ENCODE measurements at places on chromosomes 11 and 22.

DNA sequence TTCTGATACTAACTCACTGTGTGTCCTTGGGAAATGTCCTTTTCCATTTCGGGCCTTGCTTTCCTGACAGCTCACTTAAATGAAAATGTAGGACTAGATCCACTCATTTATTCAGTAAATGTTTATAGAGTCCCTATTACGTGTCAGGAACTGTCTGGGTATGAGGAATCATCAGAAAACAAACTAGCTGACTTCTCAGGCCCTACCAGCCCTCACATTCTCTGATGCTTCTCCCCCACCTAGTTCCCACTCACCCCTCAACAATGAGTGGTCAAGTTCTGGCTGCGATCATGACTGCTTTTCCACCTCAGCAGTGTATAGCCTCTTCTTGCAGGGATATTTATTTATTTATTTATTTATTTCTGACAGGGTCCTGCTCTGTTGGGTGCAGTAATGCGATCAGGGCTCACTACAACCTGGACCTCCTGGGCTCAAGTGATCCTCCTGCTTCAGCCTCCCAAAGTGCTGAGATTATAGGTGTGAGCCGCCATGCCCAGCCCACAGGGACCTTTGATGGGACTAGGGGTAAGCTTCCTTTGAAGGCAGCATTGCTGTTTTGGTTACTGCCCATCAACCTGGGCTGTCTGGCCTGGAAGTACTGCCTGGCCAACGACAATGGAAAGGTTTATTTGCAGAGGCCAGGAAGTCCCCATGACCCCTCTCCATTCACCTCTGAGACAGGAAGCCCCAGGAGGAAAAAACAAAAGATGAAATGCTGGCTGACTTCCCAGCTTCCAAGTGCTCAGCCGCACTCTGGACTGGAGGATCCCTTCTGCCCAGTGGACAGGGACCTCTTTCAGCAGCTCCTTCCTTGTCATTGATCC is 33.1 kb upstream of the POLD3 start:
- DNase-seq: no peak

DNA sequence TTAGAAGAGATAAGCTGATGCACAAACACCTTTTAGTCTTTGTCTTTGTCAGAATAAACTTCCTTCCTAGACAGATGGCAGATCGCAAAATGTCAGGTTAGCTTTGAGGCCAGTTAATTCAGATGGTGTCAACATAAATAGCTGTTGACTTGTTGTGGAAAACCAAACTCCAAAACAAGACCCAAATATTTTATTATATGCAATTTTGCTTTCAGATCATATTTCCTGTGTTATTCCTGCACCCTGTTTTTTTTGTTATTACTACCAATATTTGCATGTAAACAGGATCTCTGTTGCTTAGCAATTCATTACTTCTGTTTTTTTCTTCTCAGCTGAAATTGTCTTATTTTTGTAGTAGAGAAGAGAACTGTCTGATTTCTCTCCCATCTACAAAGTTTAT is 316.0 kb downstream of the ETS1 start:
- DNase-seq: no peak

DNA sequence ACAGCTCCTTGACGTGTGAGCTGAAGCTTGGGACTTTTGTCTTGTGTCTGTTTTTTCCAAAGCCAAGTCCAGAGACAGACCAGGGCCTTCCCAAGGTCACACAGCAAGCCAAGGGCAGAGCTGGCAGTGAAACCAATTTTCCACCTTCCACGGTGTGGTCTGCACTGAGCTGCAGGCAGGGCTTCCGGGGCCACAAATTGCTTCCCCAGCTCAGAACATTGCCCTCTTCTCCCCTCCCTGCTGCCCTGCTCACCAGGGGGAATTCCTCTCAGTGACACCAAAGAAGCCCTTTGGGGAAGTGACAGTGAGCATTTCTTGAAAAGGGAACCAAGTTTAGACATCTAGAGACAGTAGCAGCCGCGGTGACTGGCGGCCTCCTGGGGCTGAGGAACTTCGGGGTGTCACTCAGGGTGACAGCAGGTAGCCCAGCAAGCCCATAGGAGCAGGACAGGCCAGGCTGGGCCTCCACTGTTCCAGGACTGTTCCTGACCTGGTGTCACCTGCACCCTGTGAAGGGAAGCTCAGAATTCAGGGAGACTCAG is 9.2 kb downstream of the FXYD2 start:
- DNase-seq: peak; percentile 74

- no peak for DNase-seq
Measured at GRCh38 chr11:1292018-1292643, 17.3 kb downstream of the TOLLIP start.

- no peak for DNase-seq
Measured at GRCh38 chr22:46815896-46816731, 53.7 kb downstream of the TBC1D22A start.

DNA sequence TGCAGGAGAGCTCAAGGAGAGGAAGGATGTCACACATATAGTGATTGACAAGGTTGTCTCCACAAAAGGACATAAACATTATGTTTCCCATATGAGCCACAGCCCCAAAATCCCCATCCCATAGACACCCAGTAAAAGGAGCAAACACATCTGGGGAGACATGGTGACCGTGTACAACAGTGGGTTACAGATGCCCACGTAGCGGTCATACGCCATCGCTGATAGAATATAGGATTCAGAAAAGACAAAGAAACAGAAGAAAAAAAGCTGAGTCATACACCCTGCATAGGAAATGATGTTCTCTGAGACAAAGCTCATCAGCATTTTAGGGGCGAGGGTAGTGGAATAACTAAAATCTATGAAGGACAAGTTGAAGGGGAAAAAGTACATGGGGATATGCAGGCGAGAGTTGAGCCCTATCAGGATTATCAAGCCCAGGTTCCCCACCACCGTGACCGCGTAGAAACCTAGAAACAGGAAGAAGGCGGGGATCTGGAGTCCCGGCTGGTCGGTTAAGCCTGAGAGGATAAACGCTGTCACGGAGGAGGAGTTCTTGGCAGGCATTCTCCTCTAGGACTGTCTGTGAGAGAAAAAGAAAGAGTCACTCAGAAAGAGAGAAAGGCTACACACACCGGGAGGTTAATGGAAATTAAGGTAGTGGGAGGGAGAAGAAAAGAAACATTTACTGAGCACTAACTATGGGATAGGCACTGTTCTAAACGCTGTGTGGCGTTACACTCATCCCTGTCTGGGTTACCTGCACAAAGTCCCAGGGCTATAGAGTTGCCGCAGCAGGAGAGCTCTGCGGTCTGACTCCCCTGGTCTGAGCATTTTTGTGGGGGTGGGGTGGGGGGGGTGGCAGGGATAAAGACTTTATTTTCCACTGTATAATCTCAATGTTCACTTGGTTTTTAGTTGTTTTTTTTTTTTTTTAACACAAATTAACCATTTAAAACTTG is 36.1 kb upstream of the OR8B8 start:
- DNase-seq: no peak

- DNase-seq: no peak
Measured at GRCh38 chr11:115379528-115379927, 124.7 kb downstream of the CADM1 start.

GRCh38 chr11:76856571-76856970 is 4.1 kb upstream of the ACER3 start:
- no peak for DNase-seq

- no peak for DNase-seq
Measured at GRCh38 chr11:559020-559620, 1.4 kb downstream of the LMNTD2 start.

DNA sequence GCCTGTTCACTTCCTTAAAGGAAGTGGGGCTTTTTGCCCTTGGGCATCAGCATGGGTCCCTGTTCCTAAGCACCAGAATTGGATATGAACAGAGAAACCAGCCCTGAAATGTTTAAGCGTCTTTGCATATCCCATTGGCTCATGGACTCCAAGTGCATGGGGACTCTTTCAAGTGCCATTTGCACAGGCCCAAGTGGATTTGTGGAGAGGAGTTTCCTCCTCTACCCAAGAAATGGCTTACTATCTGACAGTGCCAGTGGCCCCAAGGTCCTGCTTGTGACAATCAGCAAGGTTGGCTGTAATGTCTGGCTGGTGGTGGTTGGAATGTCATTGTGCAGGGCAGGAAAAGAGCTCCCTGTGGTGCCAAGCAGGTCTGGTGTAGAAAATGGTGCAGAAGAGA is 4.0 kb downstream of the TOMM22 start:
- no peak for DNase-seq

DNA sequence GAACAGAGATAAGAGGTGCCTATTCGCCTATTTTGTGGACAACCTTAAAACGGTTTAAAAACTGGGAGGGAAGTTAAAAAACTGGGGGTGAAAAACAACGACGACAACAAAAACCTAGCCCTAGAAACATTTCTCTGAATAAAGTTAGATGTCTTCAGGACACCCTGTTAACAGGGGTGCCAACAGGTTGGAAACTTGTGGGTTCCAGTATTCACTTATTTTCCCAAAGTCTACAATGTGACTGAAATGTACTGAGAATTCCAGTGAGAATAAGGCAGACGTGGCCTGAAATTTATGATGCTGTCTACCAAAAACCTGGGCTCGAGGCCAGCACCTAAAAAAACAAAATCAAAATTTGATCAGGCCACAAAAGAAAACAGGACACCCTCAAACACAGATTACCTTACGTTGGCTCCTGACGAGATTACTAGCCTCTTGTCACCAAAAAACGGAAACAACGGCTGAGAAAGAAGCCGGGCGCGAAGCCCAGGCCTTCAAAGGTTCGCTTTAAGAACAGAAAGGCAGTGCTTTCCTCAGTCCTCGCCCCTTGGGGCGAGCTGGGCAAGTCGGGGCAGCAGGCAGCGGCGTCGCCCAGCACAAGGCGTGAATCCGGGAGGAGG is 906 bp downstream of the CCDC90B start:
- no peak for DNase-seq

DNA sequence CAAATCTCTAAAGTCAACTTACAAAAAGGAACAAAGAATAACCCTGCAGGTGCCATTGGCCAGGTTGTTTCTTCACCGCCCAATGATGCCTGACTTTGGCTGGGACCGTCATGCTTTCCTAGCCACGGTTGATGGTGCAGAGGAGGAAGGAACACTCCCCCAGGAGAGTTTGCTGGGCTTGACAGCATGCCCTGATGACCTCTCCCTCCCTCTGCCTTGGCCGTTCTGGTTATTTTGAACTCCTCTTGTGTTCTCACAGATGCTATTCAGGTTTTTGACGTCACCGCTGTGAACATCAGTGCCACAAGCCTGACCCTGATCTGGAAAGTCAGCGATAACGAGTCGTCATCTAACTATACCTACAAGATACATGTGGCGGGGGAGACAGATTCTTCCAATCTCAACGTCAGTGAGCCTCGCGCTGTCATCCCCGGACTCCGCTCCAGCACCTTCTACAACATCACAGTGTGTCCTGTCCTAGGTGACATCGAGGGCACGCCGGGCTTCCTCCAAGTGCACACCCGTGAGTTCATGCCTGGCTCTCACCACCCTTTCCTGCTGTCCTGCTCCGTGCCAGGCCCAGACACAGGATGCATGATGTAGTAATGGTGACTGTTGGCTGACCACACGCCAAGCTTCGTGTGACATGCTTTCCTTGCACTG is 89.0 kb upstream of the OR4B1 start:
- DNase-seq: no peak

DNA sequence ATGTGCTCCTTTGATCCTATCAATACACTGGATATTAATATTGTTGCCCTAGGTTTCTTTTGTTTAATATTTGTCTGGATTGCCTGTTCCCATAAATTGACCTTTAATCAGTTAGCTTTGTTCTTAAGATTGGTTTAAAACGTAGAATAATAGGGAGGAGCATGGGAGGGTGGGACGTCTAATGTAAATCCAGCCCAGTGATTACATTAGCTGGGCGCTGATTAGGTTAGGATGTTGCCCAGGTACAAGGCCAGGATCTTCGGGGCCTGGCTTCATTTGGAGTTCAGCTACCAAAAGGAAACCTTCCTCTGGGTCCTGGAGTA is at the start of gene SRSF8:
SRSF8 (plus strand) TSS at position 204 of the 323 bp plus-strand sequence. CDS start 308 bp downstream, outside the sequence.
- DNase-seq: no peak

GRCh38 chr22:47627556-47628253 is 865.3 kb downstream of the TBC1D22A start:
- DNase-seq: no peak

DNA sequence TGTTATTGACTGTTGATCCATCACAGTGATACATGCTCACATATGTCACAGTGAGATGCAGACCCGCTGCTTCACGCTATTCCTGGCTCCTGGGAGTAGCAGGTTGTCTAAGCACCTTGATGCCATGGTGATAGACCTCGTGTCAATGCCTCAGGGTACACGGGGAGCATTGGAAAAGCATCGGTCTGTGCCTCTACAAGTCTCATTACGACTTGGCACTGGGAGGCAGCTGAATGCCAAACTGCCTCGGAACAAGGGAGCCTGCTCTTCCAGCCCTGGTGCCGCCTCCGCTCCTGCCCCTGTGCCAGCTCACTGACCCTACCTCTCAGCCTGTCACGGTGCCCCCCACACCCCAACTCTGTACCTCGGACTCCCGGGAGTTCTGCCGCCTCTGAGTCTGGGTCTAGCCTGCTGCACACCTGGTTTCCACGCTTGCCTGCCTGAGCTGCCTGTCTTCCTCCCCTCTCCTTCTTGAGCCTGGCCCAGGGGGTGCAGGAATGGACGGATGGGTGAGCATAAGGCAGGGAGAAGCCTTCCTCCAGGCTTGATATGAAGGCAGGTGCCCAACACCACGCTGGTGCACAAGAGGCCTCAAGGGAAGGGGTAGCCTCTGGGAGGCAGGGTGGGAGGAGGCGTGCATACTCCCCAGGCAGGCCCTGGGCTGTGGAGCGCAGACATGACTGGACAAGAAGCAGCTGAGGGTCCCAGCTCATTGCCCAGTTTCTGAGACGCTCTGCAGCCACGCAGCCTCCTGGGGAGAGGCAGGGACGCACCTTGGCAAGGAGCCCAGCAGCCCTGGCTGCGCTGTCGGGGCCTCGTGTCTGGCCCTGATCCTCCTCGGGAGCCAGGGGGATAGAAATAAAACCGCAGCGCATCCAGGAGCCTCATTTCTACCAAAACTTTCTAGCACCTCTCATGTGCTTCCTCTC is 1.8 kb upstream of the NFAM1 start:
- no peak for DNase-seq

DNA sequence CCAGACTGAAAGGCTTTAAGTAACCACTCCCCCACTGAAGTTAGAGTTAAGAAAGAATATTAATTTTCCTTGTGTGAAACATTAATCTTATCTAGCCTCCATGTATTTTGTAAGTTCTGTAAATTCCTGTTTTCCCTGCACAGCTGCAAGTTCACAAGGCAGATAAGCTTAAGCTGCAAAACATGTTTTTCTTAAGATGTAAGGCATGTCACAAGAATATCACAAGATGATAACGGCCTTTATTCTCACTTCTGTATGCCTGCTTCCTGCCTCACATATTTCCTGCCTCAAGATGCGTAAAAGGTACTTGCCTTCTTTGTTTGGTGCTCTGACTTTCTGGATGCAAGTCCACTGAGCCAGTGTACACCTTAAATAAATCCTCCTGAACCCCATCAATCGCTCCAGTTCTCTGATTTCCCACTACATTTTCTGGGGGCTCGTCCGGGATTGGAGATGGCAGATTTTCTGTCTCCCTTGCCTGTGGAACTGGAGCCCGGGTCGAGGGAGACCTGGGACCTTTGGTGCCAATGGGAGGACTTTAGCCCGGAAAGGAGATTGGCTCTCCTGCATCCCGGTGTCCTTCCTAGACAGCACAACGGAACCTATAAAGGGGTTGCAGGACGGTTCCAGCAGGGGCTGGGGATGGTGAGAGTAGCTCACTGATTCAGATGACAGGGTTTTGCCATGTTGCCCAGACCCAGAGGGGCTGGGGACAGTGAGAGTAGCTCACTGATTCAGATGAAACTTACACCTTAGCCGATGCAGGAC is 30.2 kb downstream of the PPARA start:
- DNase-seq: peak; percentile 24
